ENCODE measurements at places on chromosomes 5 and 9.

DNA sequence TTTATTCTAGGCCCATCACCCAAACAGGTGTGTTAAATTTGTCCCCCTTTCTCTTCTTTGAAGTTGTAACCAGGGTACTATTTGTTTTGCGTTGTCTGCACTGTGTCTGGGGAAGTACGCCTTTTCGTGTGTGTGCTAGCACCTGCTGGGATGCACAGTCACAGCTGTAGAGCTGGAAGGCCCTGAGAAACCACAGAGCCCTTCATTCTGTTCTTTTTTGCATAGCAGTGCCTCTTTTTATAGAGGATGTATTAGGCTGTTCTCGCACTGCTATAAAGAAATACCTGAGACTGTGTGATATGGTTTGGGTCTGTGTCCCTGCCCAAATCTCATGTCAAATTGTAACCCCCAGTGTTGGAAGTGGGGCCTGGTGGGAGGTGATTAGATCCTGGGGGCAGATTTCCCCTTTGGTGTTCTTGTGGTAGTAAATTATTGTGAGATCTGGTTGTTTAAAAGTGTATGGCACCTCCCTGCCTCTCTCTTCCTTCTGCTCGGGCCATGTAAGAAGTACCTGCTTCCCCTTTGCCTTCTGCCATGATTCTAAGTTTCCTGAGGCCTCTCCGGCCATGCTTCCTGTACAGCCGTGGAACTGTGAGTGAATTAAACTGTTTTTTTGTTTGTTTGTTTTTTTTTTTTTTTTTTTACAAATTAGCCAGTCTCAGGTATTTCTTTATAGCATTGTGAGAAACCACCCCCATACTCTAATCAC, 14.0 kb downstream of the SEC61B start:
- DNase-seq, result peak; percentile 64

- no peak for DNase-seq
Measured at GRCh38 chr5:143642791-143643190, 169.2 kb upstream of the HMHB1 start.

- DNase-seq, result no peak
Measured at GRCh38 chr5:162996053-162996452, 441.3 kb upstream of the CCNG1 start.

- no peak for DNase-seq
Measured at GRCh38 chr5:173228639-173229381, 6.2 kb downstream of the NKX2-5 start.

- DNase-seq, result no peak
Measured at GRCh38 chr9:111282845-111283244, 47.2 kb downstream of the OR2K2 start.

All from activated CD4-positive, alpha-beta T cell treated with anti-CD3 and anti-CD28 coated beads for 36 hours (primary cell).